Cardiac septum (tissue), 1 donor: ENCODE measurements at places on chromosomes 12 and 14. TPM values are rescaled to one million over a fixed set of nuclear protein-coding genes. Genes with fewer than 3 reads are reported as not detected.

PTGDR gene
- 0.51 TPM for total RNA-seq

BAZ1A gene
- total RNA-seq = 8.4 TPM

OASL gene
- total RNA-seq = 0.27 TPM

LRRIQ1 gene
- not detected for total RNA-seq

TNFAIP2 gene
- 31.3 TPM for total RNA-seq

CABP1 gene
- total RNA-seq = 2.8 TPM

PRPH gene
- total RNA-seq = 0.38 TPM

C1R gene
- total RNA-seq = 96.9 TPM
